Glutamatergic neuron (in vitro differentiated cells): ENCODE measurements at places on chromosomes 3 and 15. TPM values are rescaled to one million over a fixed set of nuclear protein-coding genes. Genes with fewer than 3 reads are reported as not detected.

Gene SCN11A
- total RNA-seq = 0.78 TPM

Gene GRM2
- total RNA-seq = 134 TPM

Gene FAM81A
- not detected for total RNA-seq

Gene PAK6
- not detected for total RNA-seq

Gene KBTBD13
- not detected for total RNA-seq

Gene DNAJB8
- not detected for total RNA-seq

- no peaks in the 10 kb centered on the region for H3K27me3 ChIP-seq
- DNase-seq = no peak
- no peak overlapping the region for H3K27ac ChIP-seq
- no peak overlapping the region for H3K4me3 ChIP-seq
- H3K4me1 ChIP-seq = no peaks in the 10 kb centered on the region
- H3K36me3 ChIP-seq = no peaks in the 10 kb centered on the region
Observed at GRCh38 chr15:36960179-36960946, 140.0 kb downstream of the MEIS2 start.

DNA sequence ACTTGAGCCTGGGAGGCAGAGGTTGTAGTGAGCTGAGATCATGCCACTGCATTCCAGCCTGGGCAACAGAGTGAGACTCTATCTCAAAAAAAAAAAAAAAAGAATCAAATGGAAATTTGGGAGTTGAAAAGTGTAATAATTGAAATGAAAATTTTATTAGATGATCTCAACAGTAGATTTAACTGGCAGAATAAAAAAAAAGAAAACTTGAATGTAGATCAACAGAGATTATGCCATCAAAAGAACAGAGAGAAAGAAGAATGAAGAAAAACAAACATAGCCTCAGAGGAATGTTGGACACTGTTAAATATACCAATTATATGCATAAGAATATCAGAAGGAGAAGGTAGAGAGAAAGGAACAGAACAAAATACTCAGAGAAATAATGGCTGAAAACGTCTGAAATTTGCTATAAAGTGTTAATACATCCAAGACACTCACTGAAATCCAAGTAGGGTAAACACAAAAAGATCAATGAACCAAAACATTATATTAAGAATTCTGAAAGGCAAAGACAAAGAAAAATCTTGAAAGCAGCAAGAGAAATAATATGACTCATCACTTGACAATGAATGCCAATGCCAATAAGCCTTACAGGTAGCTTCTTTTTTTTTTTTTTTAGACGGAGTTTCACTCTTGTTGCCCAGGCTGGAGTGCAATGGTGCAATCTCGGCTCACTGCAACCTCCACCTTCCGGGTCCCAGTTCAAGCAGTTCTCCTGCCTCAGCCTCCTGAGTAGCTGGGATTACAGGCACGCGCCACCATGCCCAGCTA is 14.6 kb upstream of the ELP6 start:
- no peak for DNase-seq
- no peak overlapping the region for H3K4me3 ChIP-seq
- no peak overlapping the region for H3K27ac ChIP-seq
- peaks cover 6% of the 10 kb centered on the region for H3K36me3 ChIP-seq
- peaks cover 3% of the 10 kb centered on the region for H3K27me3 ChIP-seq

- no peak for DNase-seq
- H3K36me3 ChIP-seq = no peaks in the 10 kb centered on the region
- H3K27me3 ChIP-seq = no peaks in the 10 kb centered on the region
- peaks cover 55% of the 10 kb centered on the region for H3K4me1 ChIP-seq
- H3K27ac ChIP-seq = peak overlapping the region; percentile 95
- no peak overlapping the region for H3K4me3 ChIP-seq
Observed at GRCh38 chr3:59817511-59817910, 767.7 kb upstream of the CFAP20DC start.

DNA sequence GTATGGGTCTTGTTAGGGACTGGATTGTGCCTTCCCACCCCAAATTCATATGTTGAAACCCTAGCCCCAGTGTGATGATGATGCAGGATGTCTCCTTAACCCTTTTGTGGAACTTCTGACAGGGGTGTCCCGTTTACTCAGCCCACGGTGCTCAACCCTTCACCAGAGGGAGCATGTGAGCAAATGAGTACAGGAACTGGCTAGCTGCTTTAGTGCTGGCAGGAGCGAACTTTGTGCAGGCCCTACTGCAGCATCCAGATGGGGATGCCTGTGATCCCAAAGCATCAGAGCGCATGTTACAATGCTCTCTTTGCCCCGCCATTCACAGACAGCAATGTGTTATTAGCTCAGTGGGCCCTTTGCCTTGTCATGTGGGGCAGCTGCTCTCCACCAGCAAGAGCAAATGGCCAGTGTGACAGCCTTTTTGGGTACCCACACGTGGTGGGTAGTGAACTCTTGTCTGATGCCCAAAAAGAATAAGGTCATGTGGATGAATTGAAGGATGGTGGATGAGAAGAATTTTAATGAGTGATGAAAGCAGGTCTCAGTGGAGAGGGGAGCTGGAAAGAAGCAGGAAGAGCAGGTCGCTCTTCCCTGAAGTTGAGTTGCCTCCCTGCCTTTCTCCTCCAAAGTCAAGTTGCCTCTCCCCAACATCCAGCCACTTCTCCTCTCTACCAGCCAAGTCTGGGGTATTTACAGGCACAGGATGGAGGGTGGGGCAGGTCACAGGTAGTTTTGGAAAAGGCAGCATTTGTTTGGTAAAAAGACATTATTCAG is 63.3 kb upstream of the STRIT1 start:
- no peaks in the 10 kb centered on the region for H3K36me3 ChIP-seq
- H3K27me3 ChIP-seq = peaks cover 5% of the 10 kb centered on the region
- no peak overlapping the region for H3K27ac ChIP-seq
- DNase-seq = no peak
- no peaks in the 10 kb centered on the region for H3K4me1 ChIP-seq
- no peak overlapping the region for H3K4me3 ChIP-seq

DNA sequence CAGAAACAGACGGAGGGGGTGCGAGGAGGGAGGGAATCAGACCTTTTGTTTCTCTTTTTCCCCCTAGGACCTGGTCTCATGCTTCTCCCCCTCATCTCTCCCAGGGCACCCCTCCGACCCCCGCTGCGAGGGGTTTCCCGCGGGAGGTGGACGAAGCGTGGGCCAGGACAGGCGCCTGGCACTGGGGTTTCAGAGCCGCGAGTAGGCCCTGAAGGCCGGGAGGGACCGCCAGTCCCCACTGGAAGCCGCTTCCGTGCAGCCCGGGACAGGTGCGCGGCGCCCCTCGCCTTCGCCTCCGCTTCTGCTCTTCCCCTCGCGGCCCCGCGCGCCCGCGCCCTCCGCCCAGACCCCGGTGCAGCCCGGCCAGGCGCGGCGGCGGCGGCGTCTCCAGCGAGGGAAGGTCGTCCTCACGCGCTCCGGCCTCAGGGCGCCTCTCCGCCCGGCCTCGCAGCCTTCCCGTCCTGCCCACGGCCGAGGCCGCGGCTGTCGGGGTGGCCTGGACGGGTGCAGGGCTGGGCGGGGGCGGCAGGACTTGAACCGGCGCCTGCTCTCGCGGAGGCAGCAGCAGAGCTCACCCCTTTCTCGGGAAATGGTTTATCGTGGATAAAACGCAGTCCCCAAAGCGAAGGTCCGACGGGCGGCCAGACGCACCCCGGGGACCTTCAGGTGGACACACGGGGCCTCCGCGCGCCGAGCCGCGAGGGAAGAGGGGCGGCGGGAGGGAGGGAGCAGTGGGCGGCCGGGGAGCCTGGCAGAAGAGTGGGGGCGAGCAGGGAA is 31.5 kb upstream of the ADAMTS17 start:
- peaks cover 12% of the 10 kb centered on the region for H3K36me3 ChIP-seq
- H3K27ac ChIP-seq = no peak overlapping the region
- H3K4me1 ChIP-seq = no peaks in the 10 kb centered on the region

GRCh38 chr15:33411596-33412540 is 101.1 kb downstream of the RYR3 start:
- H3K27me3 ChIP-seq = no peaks in the 10 kb centered on the region
- H3K27ac ChIP-seq = no peak overlapping the region
- peaks cover 6% of the 10 kb centered on the region for H3K36me3 ChIP-seq
- no peak overlapping the region for H3K4me3 ChIP-seq
- no peak for DNase-seq

DNA sequence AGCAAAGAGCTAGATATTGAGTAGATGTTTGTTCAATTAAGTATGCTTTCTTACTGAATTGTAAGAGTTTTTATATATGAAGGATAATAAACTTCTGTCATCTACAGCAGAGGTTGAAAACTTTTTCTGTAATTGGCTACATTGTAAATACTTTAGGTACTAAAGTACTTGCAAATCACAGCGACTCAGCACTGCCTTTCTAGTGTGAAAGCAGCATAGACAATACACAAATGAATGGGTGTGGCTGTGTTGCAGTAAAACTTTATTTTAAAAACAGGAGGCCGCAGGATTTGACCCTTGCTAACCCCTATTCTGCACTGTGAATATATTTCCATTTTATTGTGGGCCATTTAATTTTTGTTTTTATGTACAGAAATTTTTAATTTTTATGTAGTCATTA is 104.3 kb upstream of the TMC3 start:
- no peak overlapping the region for H3K27ac ChIP-seq
- peaks cover 7% of the 10 kb centered on the region for H3K4me1 ChIP-seq
- H3K36me3 ChIP-seq = no peaks in the 10 kb centered on the region
- no peak for DNase-seq
- H3K4me3 ChIP-seq = no peak overlapping the region
- H3K27me3 ChIP-seq = peaks cover 4% of the 10 kb centered on the region

GRCh38 chr3:123314359-123315270 is 112.9 kb downstream of the SEC22A start:
- H3K27ac ChIP-seq = no peak overlapping the region
- no peak for DNase-seq
- H3K27me3 ChIP-seq = peaks cover 8% of the 10 kb centered on the region

DNA sequence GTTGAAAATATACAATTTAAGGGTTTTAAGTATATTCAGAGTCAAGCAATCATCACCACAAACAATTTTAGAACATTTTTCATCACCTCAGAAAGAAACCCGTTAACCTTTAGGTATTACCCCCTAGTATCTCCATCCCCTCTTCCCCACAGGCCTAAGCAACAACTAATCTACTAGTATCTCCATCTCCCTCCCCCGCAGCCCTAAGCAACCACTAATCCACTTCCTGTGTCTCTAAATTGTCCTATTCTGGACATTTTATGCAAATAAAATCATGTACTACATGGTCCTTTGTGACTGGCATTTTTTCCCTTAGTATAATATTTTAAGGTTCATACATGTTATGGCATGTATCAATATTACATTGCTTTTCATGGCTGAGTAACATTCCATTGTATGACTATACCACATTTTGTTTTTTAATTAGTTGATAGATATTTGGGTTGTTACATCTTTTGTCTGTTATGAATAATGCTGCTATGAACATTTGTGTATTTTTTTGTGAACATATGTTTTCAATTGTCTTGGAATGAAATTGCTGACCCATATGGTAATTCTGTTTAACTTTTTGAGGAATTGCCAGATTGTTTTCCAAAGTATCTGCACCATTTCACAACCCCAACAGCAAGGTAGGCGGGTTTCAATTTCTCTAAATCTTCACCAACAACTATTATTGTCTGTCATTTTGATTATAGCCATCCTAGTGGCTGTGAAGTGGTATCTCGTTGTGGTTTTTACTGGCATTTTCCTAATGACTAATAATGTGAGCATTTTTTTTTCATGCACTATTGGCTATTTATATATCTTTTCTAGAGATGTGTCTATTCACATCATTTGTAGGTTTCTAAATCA is 215.6 kb upstream of the CD96 start:
- H3K4me3 ChIP-seq = no peak overlapping the region
- no peaks in the 10 kb centered on the region for H3K4me1 ChIP-seq
- no peaks in the 10 kb centered on the region for H3K36me3 ChIP-seq
- no peaks in the 10 kb centered on the region for H3K27me3 ChIP-seq
- DNase-seq = no peak

DNA sequence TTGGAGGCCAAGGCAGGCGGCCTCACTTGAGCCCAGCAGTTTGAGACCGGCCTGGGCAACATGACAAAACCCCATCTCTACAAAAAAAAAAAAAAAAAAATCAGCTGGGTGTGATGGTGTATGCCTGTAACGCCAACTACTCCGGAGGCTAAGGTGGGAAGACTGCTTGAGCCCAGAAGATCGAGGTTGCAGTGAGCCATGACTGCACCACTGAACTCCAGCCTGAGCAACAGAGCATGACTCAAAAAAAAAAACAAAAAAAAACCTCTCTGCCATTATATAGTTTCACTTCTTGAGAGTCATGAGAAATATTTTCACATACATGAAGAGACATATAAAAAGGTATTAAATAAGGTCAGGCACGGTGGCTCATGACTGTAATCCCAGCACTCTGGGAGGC is 45.9 kb upstream of the CP start:
- no peak overlapping the region for H3K4me3 ChIP-seq
- H3K36me3 ChIP-seq = no peaks in the 10 kb centered on the region
- H3K27ac ChIP-seq = no peak overlapping the region
- no peak for DNase-seq

GRCh38 chr15:67515557-67515956 is 5.4 kb upstream of the C15orf61 start:
- no peak overlapping the region for H3K27ac ChIP-seq
- no peak overlapping the region for H3K4me3 ChIP-seq
- no peaks in the 10 kb centered on the region for H3K4me1 ChIP-seq
- H3K36me3 ChIP-seq = no peaks in the 10 kb centered on the region
- DNase-seq = no peak
- peaks cover 2% of the 10 kb centered on the region for H3K27me3 ChIP-seq

DNA sequence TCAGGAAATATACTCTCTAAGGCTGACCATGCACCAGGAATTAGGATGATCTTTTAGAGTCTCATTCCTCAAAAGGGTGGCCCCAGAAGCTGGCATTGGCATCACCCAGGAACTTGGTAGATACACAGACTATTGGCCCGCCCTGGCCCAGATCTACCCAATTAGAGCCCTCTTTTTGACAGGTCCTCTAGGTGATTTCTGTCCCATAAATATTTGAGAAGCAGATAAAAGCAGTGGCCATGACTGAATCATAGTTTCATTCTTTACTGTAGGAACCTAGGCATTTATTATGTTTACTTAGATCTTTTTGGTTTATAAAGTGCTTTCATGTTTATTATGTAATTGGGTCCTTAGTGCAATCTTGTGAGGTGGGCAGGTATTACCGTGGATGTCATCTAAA is 7.6 kb downstream of the TLNRD1 start:
- no peak for DNase-seq
- no peak overlapping the region for H3K4me3 ChIP-seq
- no peak overlapping the region for H3K27ac ChIP-seq
- peaks cover 4% of the 10 kb centered on the region for H3K4me1 ChIP-seq
- H3K27me3 ChIP-seq = no peaks in the 10 kb centered on the region

DNA sequence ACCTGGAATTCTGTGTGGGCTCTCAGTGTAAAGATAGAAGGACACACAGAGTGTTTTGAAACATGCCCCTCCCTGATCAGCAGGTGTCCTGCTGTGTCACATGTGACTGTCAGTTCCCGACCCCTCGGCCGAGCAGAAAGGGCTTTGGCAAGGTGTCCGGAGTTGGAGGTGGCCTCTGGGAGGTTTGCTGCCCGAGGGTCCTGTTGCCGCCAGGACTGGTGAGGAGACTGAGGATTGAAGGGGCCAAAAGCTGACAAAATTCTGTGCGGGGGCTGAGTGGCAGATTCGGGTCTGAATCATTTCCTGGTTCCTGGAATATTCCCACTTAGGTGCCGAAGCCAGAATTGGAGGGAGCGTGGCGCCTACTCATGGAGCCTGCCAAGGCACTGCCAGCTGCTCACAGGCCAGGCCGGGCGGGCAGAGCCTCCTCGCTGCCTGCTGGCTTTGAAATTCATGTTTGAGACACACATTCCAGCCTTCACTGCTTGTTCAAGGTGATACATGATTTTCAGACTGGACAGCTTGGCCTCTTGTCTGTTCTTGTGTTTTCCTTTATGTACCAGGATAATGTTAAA is 83.8 kb downstream of the APBA2 start:
- H3K4me1 ChIP-seq = peaks cover 33% of the 10 kb centered on the region
- H3K4me3 ChIP-seq = no peak overlapping the region
- H3K27ac ChIP-seq = no peak overlapping the region
